Germinal center (tissue), 1 donor: ENCODE measurements at places on chromosomes 3 and 15.

- DNase-seq: no peak
Observed at GRCh38 chr3:50217681-50218080, 12.6 kb downstream of the SLC38A3 start.

GRCh38 chr15:69486481-69487110 is 34.0 kb downstream of the RPLP1 start:
- no peak for DNase-seq

GRCh38 chr3:160641665-160642309 is 35.2 kb upstream of the ARL14 start:
- DNase-seq: no peak

GRCh38 chr3:98890181-98890835 is 11.2 kb downstream of the DCBLD2 start:
- no peak for DNase-seq

GRCh38 chr3:190519886-190520285 is 6.0 kb downstream of the IL1RAP start:
- DNase-seq: no peak

GRCh38 chr3:7309641-7310102 is 448.8 kb downstream of the GRM7 start:
- no peak for DNase-seq

DNA sequence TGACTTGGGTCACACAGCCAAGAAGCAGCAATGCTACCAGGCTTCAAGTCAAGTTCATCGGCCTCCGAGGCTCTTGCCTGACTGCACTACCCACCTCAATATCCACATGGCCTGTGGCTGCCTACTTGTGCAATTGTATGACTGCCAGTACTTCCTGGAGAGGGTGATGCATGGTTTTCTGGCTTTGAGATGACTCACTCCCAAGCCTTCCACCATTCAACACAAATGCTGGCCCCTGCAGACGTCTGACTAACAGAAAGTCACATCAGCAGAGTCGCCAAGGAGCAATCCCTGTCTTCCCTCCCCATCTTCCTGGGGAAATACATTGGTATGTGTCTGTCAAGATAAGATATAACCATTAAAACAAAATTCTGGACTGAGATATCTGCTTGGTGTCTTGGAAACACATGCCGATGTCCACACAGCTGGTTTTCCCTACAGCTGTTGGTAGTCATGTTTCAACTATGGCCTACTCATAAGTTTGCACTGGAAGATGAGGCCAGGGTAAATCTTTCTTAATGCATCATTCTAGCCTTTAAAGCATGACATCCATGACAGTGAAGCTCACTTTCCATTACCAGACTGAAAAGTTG is 79.6 kb upstream of the SPATA12 start:
- no peak for DNase-seq

DNA sequence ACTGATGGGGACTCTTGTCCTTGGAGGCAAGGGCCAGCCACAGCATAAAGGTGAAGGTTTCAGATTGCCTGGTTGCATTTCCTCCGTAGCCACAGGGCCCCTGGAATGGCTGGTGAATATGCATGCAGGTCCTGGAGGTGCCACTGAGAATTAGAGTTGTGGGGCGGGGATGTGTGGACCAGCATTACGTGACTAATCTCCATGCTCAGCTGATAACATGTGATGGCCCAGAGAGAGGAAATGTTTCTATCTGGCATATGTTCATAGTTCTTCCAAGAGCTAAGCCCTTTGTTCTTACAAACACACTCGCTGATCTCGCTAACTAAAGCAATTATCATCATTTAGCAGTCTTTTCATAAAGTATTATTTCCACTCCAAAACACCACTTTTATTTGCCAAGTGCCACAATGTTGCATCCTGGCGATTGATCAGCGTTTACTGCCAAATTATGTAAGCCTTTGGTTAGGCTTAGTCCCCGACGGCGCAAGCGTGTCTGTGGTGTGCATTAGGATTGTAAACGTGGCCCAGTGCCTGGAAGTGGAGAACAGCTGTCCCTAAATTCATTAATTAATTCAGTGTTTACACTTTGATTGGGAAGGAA is 55.9 kb downstream of the CGNL1 start:
- no peak for DNase-seq

DNA sequence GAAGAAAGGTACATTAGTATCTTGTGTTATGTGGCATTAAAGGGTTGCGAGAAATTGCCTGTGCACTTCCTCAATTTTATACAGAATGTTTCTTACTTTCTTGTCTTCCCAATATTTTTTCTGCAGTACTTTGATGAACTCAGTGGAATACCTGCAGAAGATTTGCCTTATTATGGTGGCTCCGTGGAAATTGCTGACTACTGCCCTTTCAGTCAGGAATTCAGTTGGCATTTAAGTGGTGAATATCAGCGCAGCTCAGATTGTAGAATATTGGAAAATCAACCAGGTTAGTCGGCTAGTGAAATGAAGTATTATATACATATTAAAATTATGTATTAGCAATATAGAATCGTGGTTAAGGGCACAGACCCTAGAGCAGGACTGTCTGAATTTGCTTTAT is 61.3 kb downstream of the LMLN start:
- DNase-seq: no peak

GRCh38 chr3:156216216-156216615 is 95.8 kb downstream of the KCNAB1 start:
- DNase-seq: no peak
